ENCODE measurements at places on chromosomes 2 and 18.

DNA sequence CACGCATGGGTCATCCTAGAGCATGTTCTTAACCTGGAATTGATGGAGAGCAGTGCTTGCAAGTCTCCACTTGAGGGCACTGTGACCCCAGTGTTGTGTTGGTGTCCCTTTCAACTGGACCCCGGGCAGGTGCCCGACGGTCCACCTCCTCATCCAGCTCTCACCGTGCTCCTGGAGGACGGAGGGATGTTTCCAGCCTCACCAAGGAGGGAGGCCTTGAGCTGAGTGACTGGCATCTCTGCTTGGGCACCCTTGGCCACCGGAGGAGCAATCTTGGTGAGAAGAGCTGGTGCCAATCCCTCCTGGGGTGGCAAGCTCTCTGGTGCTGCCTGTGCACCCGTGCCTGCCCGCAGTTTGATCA is 45.4 kb upstream of the ASB18 start:
- no peak overlapping the region for H3K27ac ChIP-seq
- H3K4me1 ChIP-seq: no peaks in the 10 kb centered on the region
- peak; percentile 22 for DNase-seq
- H3K36me3 ChIP-seq: peaks cover 10% of the 10 kb centered on the region
- peaks cover 3% of the 10 kb centered on the region for H3K27me3 ChIP-seq

DNA sequence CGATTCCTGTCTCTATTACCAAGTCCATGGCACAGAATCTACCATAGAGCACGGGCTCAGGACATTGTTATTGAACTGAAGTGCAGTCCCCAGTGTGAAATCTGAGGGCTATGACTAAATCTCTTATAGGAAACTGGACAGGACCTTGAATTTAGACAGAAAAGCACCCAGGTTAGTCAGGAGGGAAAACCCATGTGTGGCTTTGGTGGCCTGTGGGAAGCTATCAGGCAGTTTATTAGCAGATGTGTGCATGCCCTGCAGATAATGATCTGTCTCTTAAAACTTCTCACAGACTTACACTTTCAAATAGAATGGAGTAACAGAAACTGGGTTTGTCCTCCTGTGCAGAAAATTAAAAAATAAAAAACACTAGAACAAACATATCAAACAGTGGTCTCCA is 610.0 kb upstream of the RAB6C start:
- no peak overlapping the region for H3K27ac ChIP-seq
- H3K27me3 ChIP-seq: peaks cover 28% of the 10 kb centered on the region
- no peak overlapping the region for H3K4me3 ChIP-seq
- no peaks in the 10 kb centered on the region for H3K36me3 ChIP-seq

- DNase-seq: no peak
- H3K36me3 ChIP-seq: peaks cover 27% of the 10 kb centered on the region
- H3K27ac ChIP-seq: no peak overlapping the region
- no peaks in the 10 kb centered on the region for H3K27me3 ChIP-seq
- no peak overlapping the region for H3K4me3 ChIP-seq
Measured at GRCh38 chr2:9993488-9994165, 42.1 kb downstream of the GRHL1 start.

GRCh38 chr2:221102896-221103688 is 469.0 kb downstream of the EPHA4 start:
- H3K4me3 ChIP-seq: no peak overlapping the region
- DNase-seq: no peak
- peaks cover 14% of the 10 kb centered on the region for H3K27me3 ChIP-seq

DNA sequence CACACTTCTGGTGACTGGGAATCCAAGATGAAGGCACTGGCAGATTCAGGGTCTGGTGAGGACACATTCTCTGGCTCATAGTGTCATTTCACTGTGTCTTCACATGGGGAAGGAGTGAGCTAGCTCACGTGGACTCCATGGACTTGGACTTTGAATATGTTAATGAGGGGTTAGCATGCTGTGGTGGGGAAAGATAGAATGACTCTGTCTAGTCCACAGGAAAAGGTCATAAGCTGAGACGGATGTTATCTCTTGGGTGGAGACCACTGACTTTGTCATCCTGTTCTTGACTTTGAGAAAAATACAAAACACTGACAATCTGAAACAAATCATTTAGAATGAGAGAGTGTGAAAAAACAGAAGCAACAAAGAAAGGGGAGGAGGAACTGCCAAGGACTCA is 145.9 kb downstream of the PIK3C3 start:
- H3K4me1 ChIP-seq: no peaks in the 10 kb centered on the region
- H3K4me3 ChIP-seq: no peak overlapping the region
- H3K27me3 ChIP-seq: no peaks in the 10 kb centered on the region
- H3K36me3 ChIP-seq: no peaks in the 10 kb centered on the region

DNA sequence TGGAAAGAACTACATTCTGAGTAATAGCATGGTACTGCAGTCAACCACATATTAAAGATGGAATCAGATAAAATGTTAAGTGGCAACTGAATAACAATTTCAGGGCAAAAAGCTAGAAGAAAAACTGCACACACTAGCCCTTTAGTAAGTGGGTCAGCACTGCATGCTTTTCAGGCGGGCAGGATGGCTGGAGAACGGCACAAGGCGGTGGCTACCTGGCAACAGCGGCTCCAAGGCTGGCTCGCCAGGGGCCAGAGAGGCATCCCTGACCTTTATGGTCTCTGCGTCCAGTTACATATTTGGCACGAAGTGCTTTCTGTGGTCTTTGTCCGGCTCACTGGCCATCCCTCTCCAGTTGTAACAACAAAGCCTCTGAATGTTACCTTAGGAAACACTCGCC is 226.7 kb downstream of the MYT1L start:
- H3K27me3 ChIP-seq: peaks cover 11% of the 10 kb centered on the region
- H3K27ac ChIP-seq: no peak overlapping the region
- no peak for DNase-seq
- no peaks in the 10 kb centered on the region for H3K36me3 ChIP-seq

GRCh38 chr2:68225119-68225632 is 27.2 kb downstream of the PPP3R1 start:
- no peaks in the 10 kb centered on the region for H3K27me3 ChIP-seq
- peak overlapping the region; percentile 74 for H3K27ac ChIP-seq
- no peak overlapping the region for H3K4me3 ChIP-seq
- H3K36me3 ChIP-seq: peaks cover 4% of the 10 kb centered on the region

DNA sequence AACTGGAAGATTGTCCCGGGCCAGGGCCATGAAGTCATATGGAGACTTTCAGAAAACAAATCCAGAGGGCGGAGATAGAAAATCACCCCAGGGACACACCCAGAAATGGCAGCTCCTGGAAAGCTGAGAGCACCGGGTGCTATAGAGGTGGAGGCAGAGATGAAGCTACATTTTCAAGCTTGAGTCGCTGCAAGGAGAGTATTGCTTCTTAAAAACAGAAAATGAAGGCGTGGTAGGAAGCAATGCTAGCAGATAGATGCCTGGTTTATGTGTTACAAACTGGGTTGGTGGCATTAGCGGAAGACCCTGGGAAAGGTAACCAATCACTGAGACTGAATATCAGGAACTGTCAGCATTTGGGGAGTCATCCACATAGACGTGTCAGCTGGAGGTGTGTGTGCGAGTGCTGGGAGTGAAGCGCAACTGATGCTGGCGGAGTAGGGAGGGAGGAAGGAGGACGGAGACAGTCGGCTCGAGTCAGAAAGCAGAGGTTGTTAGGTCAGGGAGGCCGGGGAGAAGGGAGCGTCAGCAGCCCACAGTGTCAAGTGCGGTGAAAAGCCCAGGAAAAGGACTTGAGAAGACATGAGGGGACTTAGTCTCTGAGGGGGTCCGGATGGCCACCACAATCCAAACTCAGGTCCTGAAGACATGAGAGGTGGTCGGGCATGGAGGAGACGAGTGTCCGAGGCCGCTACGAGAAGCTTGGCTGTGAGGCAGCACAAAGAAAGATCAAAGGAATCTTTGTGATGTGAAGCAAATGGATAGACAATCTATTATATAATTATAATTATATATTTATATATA is 45.4 kb downstream of the C18orf63 start:
- no peaks in the 10 kb centered on the region for H3K36me3 ChIP-seq
- H3K27ac ChIP-seq: no peak overlapping the region
- no peak overlapping the region for H3K4me3 ChIP-seq

DNA sequence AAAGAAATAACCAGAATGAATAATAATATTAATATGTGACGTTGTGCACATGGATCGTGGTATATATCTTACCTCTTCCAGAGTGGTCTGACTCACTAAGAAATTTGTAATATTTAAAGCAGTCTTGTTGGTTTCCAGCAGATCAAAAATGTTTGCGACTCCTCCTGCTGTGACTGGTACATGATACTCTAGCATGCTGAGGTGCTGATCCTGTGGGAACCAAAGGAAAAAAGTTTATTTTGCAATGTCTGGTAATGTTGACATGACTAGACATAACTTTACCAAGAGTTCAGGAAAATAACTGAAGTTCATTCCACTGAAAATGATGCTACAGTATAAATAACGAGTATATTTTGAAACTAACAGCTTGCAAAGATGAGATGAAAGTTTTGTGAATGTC is 124.5 kb upstream of the BARD1 start:
- H3K4me1 ChIP-seq: no peaks in the 10 kb centered on the region
- no peak for DNase-seq
- no peak overlapping the region for H3K27ac ChIP-seq
- H3K4me3 ChIP-seq: no peak overlapping the region

GRCh38 chr2:147031897-147032296 is 812.9 kb upstream of the ACVR2A start:
- no peak overlapping the region for H3K4me3 ChIP-seq
- no peak overlapping the region for H3K27ac ChIP-seq
- H3K36me3 ChIP-seq: no peaks in the 10 kb centered on the region
- peaks cover 3% of the 10 kb centered on the region for H3K27me3 ChIP-seq

DNA sequence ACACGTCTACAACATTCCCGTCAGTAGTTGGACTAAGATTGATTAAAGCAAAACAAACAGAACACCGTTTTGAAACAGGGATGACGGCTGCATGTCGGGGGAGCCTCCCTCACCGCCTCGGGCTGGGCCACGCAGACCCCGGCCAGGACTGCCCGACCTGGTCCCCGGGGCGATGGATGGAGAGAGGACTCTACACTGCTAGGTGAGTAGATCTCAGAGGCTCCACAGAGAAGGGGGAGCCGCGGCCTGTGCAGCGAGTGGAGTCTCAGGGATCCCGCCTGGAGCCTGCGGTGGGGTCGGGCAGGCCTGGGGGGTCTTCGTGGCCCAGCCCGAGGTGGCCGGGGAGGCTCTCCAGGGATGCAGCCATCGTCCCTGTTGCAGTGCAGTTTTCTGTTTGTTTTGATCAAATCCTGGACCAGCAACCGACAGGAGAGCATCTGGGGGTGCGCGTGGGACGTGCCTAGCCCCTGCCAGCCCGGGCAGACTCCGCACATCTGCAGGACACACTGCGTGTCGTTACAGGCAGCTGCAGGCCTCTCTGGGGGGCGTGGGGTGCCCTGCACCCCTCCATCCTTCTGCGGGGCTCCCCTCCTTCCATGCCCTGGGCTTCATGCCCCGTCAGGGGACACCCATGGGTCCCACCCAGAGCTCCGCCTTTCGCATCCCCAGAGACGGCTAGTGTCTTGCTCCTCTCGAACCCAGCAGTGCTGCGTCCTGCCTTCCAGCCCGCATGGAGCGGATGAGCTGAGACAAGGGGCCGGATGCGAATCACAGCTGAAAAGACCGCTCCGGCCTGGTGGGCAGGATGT is 143.6 kb downstream of the RTP5 start:
- no peaks in the 10 kb centered on the region for H3K36me3 ChIP-seq
- H3K27me3 ChIP-seq: peaks cover 8% of the 10 kb centered on the region
- no peak for DNase-seq
- no peak overlapping the region for H3K4me3 ChIP-seq
- no peaks in the 10 kb centered on the region for H3K4me1 ChIP-seq

DNA sequence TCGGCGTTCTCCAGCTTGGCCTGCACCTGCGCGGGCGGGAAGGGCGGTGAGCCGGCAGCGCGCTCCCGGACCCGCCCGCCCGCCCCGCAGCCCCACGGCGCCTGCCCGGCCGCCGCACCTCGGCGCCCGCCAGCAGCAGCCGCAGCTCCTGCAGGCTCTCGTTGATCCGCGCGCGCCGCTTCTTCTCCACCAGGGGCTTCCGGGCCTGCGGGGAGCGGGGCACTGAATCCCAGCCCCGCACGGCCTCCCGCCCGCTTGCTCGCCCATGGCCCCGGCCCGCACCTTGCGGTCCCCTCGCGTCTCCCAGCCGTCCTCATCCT is 335 bp downstream of the HES6 start:
- peaks cover 18% of the 10 kb centered on the region for H3K27me3 ChIP-seq
- peak overlapping the region; percentile 44 for H3K4me3 ChIP-seq
- H3K36me3 ChIP-seq: no peaks in the 10 kb centered on the region

DNA sequence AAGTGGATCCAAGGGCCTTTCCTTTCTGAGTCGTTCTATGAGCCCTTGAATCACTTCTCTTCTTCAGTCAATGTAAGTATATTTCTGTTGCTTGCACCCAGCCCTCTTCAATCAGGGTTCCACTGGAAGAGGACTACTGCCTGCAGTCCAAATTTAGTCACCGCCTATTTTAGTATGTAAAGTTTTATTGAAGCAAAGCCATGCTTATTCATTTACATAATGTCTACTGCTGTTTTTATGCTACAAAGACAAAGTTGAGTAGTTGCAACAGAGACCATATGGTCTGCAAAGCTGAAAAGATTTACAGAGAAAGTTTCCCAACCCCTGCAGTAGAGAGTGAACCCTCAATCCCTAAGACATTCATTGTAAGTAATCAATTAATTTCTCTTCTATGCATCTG is 332.5 kb upstream of the TNP1 start:
- H3K36me3 ChIP-seq: no peaks in the 10 kb centered on the region
- no peak overlapping the region for H3K27ac ChIP-seq
- no peak overlapping the region for H3K4me3 ChIP-seq
- DNase-seq: no peak
- no peaks in the 10 kb centered on the region for H3K27me3 ChIP-seq
- no peaks in the 10 kb centered on the region for H3K4me1 ChIP-seq

DNA sequence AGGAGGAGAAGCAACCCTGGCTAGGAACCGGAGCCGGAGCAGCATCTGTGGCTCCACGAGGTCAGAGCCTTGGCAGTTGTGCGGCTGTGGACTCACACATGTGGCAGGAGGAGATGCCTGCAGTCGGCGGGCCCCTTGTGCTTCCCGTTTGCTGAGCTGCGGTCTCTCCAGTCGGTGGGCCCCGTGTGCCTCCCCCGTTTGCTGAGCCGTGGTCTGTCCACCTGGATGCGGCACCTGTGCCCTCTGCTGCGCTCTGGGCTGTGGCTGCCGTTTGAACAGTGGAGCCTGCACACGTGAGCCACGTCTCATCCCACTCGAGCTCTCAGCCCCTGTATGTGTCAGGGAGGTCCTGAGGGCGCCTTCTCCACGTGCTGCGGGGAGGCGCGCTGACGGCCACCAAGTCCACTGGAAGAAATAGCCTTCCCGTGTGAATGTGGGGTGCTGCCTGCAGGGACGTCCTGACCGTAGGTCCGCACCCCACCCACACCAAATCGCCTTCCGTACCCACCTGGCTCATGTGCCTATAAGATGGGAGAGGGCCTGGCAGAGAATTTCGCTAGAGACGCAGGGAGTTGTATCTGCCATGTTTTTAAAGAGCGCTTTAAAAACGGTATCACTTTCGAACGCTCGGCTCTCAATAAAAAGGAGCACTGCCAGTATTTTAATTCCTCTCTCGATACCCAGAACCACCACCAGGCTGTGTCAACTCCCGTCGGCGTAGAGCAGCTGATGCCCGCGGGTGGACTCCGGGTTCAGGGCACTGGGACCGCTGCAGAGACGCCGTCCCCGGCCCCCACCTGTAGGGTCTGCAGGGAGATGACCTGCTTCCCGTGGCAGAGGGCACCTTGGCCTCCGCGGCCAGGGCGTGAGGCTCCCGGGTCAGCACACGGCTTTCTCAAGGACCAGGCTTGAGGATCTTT is 117.0 kb downstream of the NFATC1 start:
- H3K27ac ChIP-seq: no peak overlapping the region
- peaks cover 19% of the 10 kb centered on the region for H3K27me3 ChIP-seq
- H3K4me1 ChIP-seq: no peaks in the 10 kb centered on the region
- no peaks in the 10 kb centered on the region for H3K36me3 ChIP-seq

GRCh38 chr2:206083602-206084438 is 2.2 kb downstream of the INO80D start:
- peak overlapping the region; percentile 99 for H3K27ac ChIP-seq
- H3K4me1 ChIP-seq: peaks cover 34% of the 10 kb centered on the region
- no peak for DNase-seq
- no peaks in the 10 kb centered on the region for H3K36me3 ChIP-seq

All from progenitor cell of endocrine pancreas (in vitro differentiated cells).